Upper lobe of right lung (tissue), 1 donor: ENCODE measurements at places on chromosomes 5 and 9. TPM values are rescaled to one million over a fixed set of nuclear protein-coding genes. Genes with fewer than 3 reads are reported as not detected.
A peak's percentile ranks its signal among the peaks of the same experiment; 100 is the strongest.

- no peak overlapping the region for H3K27ac ChIP-seq
- H3K4me1 ChIP-seq: no peaks in the 10 kb centered on the region
- H3K27me3 ChIP-seq: no peaks in the 10 kb centered on the region
- H3K36me3 ChIP-seq: no peaks in the 10 kb centered on the region
Measured at GRCh38 chr5:16482891-16483290, 17.3 kb upstream of the ZNF622 start.

DNA sequence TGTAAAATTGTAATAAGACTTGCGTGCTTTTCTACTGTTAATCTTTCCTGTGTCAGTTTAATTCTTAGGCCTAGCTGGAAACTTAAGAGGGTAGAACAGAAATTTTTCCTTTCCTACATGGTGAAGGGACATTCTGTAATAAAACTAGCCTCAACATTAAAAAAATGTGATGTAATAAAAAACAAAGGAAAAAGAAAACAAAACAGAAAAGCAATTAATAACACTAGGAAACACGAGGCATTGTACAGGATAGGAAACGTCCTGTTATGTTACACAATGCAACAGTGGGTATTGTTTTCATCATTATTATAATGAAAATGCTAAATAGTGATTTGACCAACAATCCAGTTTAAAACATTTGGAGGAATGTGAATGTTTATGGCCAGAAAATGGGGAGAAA, 47.8 kb downstream of the FXN start:
- no peak overlapping the region for H3K4me3 ChIP-seq
- no peaks in the 10 kb centered on the region for H3K27me3 ChIP-seq
- H3K36me3 ChIP-seq: no peaks in the 10 kb centered on the region
- H3K27ac ChIP-seq: no peak overlapping the region
- no peak for DNase-seq

GRCh38 chr5:126846744-126847455, 70.0 kb downstream of the LMNB1 start:
- H3K4me1 ChIP-seq: peaks cover 8% of the 10 kb centered on the region
- no peak overlapping the region for H3K4me3 ChIP-seq
- H3K36me3 ChIP-seq: no peaks in the 10 kb centered on the region

DNA sequence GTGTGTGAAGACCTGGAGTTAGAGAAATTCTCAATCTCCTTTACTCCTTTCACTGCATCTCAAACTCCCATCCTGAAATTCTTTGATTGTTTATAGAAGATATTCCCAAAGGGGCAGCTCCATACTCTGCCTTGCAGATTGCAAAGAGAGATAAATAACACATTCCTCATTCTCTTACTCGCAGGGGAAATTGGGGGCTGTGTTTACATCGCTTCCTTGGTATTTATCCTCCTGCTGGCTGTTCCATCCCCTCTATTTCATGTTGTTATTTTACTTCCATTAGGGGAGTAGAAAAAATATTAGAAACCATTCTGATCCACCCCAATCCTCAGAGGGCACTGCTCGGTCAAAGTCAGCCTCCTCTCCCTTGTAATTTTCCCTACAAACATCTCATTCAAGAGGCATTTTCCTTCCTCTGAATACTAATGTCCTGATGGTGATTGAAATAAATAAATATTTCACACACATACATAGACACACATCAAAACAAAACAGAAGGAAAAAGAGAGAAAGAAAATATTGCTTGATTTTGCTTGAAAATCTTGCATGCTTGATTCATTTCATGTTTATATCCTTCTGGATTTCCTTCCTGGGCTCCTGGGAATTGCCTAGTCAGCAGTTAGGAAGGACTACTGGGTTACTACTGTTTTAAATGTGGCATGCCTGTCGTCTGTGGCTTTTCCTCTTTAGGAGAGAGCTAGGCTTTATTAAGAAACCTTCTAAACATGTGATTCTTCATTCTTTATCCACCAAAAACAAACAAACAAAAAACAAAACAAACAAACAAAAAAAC, 420.1 kb upstream of the PAPPA start:
- H3K4me1 ChIP-seq: no peaks in the 10 kb centered on the region
- no peak overlapping the region for H3K4me3 ChIP-seq
- H3K27me3 ChIP-seq: no peaks in the 10 kb centered on the region
- H3K36me3 ChIP-seq: no peaks in the 10 kb centered on the region
- no peak for DNase-seq

DNA sequence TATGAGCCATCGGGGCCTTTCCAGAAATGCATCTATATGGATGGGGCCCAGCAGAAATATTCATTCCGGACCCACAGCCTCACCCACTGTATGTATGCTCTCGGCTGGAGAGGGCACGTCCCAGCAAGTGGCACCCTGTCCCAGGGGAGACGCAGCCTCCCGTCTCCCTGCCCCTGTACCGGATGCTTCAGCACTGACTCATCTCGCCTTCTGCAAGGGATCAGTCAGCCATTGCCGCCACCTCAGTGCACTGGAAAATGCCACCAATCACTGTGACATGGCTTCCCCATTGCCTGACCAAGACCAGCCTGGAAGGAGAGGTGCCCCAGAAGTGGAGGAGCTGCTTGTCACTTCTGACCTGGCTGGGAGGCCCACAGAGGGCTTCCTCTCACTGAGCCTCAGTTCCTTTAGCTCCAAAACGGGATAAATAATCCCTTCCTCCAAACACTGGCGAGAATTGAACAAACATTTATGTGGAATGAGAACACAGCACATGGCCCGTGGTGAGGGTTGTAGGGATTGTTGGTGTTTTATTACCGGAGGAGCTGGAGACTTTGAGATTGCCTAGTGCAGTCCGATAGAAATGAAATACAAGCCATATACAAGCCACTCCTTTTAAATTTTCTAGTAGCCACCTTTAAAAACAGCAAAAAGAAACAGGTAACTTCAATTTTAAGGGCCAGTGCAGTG, 43.9 kb upstream of the ORM1 start:
- H3K4me3 ChIP-seq: no peak overlapping the region
- H3K27ac ChIP-seq: no peak overlapping the region
- no peaks in the 10 kb centered on the region for H3K36me3 ChIP-seq
- no peaks in the 10 kb centered on the region for H3K4me1 ChIP-seq
- DNase-seq: peak; percentile 48
- H3K27me3 ChIP-seq: no peaks in the 10 kb centered on the region

- DNase-seq: no peak
- peak overlapping the region; percentile 87 for H3K27ac ChIP-seq
- peaks cover 80% of the 10 kb centered on the region for H3K4me1 ChIP-seq
Measured at GRCh38 chr5:172870291-172870714, 36.3 kb downstream of the ERGIC1 start.

DNA sequence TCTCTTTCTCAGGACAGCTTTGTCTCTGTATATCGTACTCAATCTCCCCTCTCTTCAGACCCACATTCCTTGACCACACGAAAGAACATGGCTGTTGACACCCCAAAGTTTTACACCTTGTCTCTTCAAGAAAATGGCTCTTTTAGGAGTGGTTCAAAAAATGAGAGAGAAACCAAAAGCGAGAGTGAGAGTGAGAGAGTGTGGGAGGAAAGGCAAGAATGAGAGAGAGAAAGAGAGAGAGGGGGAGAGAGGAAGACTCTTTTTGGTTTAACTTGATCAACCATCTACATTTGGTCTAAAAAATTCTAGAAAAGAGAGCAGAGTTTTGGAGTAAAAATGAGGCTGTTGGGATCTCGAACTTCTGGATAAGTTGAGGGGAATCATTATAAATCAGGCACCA, 581.8 kb upstream of the WWC1 start:
- H3K27me3 ChIP-seq: no peaks in the 10 kb centered on the region
- H3K36me3 ChIP-seq: no peaks in the 10 kb centered on the region
- H3K27ac ChIP-seq: no peak overlapping the region
- DNase-seq: no peak
- no peak overlapping the region for H3K4me3 ChIP-seq

DNA sequence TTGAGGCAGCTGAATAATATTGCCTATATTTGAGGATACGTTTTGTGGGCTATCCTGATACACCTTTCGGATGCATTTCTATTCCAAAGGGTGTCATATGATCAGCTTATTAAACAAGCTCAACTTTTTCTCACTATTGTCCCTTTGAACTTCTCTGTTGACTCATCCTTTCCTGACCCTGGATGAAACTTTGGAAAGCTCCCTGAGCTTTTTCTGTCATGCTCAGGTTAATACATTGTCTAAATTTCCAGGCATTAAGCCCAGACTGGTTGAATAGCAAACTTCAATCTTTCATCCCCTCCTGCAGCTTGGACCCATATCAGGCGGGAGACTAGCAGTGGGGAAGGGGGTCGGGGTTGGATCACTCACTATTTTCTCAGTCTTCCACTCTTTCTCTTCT, 104.9 kb upstream of the PTPN3 start:
- no peaks in the 10 kb centered on the region for H3K27me3 ChIP-seq
- H3K4me1 ChIP-seq: no peaks in the 10 kb centered on the region
- H3K27ac ChIP-seq: no peak overlapping the region
- H3K36me3 ChIP-seq: no peaks in the 10 kb centered on the region

DNA sequence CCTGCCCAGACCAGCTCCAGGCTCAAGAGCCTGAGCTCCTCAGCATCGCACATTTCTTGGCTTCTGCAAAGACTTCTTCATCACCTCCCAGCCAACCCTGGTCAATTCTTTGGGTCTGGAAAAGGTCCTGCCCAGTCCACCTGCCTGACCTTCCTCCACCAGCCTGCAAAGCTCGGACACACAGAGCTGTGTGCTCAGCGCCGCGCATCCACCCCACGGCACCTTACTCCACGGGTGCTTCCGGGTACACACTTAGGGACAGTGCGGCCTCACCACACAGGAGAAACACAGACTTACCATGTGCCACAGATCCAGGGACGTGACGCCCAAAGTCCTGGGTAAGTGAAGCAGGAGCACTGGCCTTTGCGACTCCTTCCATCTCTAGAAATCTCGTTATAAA, 97.3 kb downstream of the KCNT1 start:
- no peaks in the 10 kb centered on the region for H3K4me1 ChIP-seq
- H3K4me3 ChIP-seq: no peak overlapping the region
- no peak overlapping the region for H3K27ac ChIP-seq
- no peak for DNase-seq
- H3K27me3 ChIP-seq: no peaks in the 10 kb centered on the region
- H3K36me3 ChIP-seq: no peaks in the 10 kb centered on the region

DNA sequence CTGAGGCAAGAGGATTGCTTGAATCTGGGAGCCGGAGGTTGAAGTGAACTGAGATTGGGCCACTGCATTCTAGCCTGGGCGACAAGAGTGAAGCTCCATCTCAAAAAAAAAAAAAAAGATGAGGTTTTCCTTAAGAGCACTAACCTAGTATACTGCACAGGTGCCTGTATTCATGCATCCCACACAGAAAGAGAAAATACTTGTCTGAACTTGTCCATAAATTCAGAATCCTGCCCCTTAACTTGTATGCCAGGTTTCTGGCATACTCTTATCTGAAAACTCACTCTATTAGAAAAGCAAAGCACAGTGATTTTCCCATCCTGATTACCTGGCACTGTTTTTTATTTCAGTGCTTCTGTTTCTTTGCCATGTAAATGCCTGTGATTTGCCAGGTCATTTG, 125.3 kb upstream of the CDKN2B start:
- no peaks in the 10 kb centered on the region for H3K27me3 ChIP-seq
- H3K36me3 ChIP-seq: no peaks in the 10 kb centered on the region
- DNase-seq: no peak

GRCh38 chr5:176810687-176811501, 535 bp downstream of the UNC5A start:
- H3K27ac ChIP-seq: no peak overlapping the region
- no peak for DNase-seq
- H3K4me3 ChIP-seq: no peak overlapping the region

DNA sequence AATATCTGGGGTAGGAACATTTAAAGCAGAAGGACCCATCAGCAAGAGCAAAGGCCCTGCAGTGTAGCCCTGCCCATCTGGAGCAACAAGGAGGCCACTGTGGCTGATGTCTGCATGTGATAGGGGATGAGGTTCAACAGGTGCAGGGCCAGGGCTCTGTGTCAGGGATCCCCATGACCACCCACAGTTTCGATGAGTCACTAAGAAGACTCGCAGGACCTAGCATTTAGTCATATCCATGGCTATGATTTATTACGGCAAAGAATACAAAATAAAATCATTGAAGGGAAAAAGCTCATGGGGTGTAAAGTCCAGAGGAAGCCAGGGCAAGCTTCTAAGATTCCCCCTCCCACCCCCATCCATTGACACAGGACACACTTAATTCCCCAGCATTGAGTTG, 188.6 kb downstream of the ADGRV1 start:
- no peak overlapping the region for H3K27ac ChIP-seq
- DNase-seq: no peak

DNA sequence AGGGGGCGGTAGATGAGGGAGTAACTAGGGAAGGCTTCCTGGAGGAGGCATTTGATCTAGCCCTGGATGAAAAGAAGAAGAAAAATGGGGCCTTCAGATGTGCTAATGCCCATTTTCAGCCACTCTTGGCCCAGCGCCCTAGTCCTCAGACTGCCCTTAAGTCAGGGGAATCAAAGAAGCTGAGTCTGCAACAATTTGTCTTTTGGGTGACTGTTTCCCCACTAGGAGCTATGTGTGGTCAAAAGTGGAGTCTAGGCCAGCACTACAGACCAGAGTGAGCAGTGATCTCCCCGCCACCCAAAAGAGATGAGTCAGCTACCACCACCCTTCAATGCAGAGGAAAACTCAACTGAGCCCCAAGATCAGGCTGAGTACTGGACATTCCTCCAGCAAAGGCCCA, 542.1 kb downstream of the BNC2 start:
- no peaks in the 10 kb centered on the region for H3K36me3 ChIP-seq
- no peaks in the 10 kb centered on the region for H3K4me1 ChIP-seq
- H3K27me3 ChIP-seq: no peaks in the 10 kb centered on the region
- H3K4me3 ChIP-seq: no peak overlapping the region
- H3K27ac ChIP-seq: no peak overlapping the region

GRCh38 chr9:114806526-114806900, 674 bp upstream of the TNFSF15 start:
- H3K27ac ChIP-seq: peak overlapping the region; percentile 77
- peak overlapping the region; percentile 36 for H3K4me3 ChIP-seq
- H3K36me3 ChIP-seq: no peaks in the 10 kb centered on the region

Gene S100Z
- total RNA-seq: 0.52 TPM

Gene SPATA31D3
- total RNA-seq: not detected

Gene IL33
- 64.8 TPM for total RNA-seq

Gene ARHGEF28
- total RNA-seq: 22.3 TPM

Gene TMEM232
- 3.6 TPM for total RNA-seq
